ENCODE measurements at places on chromosomes 4 and X.

- DNase-seq = no peak
Measured at GRCh38 chr4:107654694-107655093, 65.3 kb downstream of the PAPSS1 start.

- no peak for DNase-seq
Measured at GRCh38 chr4:142960126-142960525, 114.0 kb upstream of the INPP4B start.

- DNase-seq = no peak
Measured at GRCh38 chr4:149203256-149204001, 612.2 kb downstream of the IQCM start.

GRCh38 chr4:184433258-184433892 lies 41.0 kb downstream of the IRF2 start:
- no peak for DNase-seq

DNA sequence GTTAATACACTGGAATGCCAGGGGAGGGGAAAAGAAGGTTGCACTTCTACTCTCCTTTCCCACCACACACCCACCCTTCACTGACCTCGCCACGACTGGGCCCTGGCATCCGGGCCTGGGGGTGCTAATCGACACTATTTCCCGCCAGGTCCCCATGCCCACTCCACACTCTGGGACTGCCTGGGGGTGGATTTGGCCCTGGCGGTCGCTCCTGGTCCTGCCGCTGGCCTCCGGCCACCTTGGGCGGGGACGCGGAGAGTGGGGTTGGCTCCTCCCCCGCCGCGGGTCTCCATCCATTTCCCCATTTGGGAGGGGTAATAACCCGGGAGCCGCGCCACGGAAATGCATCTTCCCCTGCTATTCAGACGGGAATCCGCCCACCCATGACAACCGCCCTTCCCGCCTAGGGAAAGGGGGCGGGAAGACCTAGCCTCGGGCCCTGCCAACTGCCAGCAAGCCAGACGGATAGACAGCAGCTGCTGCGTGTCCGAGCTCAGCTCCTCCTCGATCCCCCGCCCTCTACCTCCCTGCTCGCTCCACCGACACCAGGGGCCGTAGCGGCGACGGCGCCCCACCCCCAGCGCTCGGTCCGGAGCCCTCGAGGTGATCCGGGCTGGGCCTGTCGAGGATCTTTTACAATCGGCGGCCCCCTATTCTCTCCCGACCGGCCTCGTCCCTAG lies 78.1 kb downstream of the RLIM start:
- DNase-seq = no peak

DNA sequence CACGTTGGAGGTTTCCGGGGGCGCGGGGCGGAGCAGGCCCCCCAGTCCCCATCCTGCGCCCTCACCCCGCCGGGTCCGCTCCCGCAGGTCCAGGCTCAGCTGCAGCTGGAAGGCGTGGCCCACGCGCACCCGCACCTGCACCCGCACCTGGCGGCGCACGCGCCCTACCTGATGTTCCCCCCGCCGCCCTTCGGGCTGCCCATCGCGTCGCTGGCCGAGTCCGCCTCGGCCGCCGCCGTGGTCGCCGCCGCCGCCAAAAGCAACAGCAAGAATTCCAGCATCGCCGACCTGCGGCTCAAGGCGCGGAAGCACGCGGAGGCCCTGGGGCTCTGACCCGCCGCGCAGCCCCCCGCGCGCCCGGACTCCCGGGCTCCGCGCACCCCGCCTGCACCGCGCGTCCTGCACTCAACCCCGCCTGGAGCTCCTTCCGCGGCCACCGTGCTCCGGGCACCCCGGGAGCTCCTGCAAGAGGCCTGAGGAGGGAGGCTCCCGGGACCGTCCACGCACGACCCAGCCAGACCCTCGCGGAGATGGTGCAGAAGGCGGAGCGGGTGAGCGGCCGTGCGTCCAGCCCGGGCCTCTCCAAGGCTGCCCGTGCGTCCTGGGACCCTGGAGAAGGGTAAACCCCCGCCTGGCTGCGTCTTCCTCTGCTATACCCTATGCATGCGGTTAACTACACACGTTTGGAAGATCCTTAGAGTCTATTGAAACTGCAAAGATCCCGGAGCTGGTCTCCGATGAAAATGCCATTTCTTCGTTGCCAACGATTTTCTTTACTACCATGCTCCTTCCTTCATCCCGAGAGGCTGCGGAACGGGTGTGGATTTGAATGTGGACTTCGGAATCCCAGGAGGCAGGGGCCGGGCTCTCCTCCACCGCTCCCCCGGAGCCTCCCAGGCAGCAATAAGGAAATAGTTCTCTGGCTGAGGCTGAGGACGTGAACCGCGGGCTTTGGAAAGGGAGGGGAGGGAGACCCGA lies 14.0 kb downstream of the SHOX start:
- no peak for DNase-seq

- no peak for DNase-seq
Measured at GRCh38 chrX:145002771-145003170, 244.5 kb upstream of the SPANXN1 start.

DNA sequence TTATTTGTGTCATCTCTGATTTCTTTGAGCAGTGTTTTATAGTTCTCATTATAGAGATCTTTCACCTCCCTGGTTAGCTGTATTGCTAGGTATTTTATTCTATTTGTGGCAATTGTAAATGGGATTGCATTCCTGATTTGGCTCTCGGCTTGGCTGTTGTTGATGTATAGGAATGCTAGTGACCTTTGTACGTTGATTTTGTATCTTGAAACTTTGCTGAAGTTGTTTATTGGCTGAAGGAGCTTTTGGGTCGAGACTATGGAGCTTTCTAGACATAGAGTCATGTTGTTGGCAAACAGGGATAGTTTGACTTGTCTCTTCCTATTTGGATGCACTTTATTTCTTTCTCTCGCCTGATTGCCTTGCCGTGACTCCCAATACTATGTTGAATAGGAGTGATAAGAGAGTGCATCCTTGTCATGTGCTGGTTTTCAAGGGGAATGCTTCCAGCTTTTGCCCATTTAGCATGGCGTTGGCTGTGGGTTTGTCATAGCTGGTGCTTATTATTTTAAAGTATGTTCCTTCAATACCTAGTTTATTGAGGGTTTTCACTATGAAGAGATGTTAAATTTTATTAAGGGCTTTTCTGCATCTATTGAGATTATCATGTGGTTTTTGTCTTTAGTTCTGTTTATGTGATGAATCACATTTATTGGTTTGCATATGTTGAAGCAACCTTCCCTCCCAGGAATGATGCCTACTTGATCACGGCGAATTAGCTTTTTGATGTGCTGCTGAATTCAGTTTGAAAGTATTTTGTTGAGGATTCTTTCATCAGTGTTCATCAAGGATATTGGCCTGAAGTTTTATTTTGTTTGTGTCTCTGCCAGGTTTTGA lies 72.7 kb upstream of the BOD1L1 start:
- DNase-seq = no peak

DNA sequence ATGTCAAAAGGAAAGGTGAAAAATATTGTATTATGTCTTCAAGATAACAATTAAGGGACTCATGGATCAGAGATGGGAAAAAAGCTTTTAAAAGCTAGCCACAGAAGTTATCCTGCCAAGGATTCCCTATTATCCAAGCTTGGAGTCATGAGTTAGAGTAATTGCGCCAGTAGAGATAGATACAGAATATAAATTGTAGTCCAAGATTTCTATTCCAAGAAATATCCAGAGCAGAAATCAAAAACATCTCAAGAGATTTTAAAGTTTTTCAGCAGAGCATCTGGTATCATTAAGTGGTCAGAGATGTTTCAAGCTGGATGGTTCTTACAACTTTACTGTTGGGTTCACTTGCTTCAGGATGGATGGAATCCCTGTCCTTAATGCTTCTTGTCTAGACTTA lies 186.7 kb downstream of the PCDH18 start:
- DNase-seq = no peak

- no peak for DNase-seq
Measured at GRCh38 chr4:137768196-137768595, 235.9 kb upstream of the PCDH18 start.
